ENCODE measurements at places on chromosomes 12 and 14. TPM values are rescaled to one million over a fixed set of nuclear protein-coding genes. Genes with fewer than 3 reads are reported as not detected.

Gene LMBR1L
- polyA plus RNA-seq, result 160 TPM

Gene LMO3
- 8.1 TPM for polyA plus RNA-seq

Gene MUCL1
- not detected for polyA plus RNA-seq

DNA sequence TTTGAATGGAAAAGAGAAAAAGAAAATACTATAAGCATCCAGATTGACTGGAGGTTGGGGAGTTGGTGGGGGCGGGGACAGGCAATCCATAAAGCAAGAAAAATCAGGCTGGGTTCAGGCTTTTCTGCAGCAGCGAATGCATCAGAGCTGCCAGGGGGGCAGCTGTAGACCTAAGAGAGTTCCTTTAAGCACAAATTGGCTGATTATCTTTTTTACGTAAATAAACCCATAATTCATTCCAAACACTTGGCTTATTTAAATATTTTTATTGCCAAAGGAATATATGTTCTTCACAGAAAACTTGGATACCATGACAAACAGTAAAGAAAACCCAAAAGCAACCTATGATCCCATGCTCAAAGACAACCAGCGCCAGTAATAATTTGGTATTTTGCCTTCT, 10.2 kb downstream of the BDKRB2 start:
- no peaks in the 10 kb centered on the region for H3K27me3 ChIP-seq
- no peak for DNase-seq
- no peak overlapping the region for H3K4me3 ChIP-seq

DNA sequence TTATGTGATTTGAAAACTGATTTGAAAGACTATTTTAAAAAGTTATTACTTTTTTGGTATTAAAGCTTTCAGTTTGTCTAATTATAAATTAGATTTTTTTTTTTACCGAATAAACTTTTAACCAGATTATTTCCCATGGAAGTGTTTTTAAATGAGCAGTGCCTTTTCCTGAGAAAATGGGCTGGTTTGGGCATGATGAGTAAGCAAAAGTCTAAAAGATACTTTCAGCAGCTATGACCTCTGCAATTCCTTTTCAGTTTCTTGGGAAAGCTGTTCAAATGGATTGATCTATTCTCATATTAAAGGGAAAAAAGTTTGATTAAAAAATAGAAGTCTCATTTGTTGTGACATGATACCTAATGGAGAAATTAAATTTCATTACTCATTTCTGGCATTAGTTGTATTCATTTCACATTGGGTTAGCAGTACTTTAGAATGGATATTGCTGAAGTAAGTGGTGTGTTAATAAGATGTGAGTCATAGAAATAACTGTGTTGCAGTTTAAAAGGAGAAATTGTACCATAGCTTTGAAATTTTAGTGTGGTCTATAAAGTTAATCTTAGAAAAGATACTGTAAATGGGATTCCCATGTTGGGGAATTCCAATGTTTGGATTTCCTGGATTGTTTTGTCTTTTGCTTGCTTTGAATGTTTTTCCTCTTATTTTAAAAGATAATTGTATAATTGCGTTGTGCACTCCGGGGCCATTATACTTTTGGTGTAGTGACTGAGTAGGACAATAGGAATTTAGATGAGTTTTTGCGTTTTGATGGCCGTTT, 21.0 kb downstream of the KTN1 start:
- H3K27me3 ChIP-seq, result no peaks in the 10 kb centered on the region
- H3K4me3 ChIP-seq, result no peak overlapping the region
- DNase-seq, result no peak
- H3K4me1 ChIP-seq, result peaks cover 9% of the 10 kb centered on the region
